ENCODE measurements at places on chromosomes 5 and 9.

GRCh38 chr5:54309691-54310432 is 511 bp downstream of the ARL15 start:
- no peak for DNase-seq

DNA sequence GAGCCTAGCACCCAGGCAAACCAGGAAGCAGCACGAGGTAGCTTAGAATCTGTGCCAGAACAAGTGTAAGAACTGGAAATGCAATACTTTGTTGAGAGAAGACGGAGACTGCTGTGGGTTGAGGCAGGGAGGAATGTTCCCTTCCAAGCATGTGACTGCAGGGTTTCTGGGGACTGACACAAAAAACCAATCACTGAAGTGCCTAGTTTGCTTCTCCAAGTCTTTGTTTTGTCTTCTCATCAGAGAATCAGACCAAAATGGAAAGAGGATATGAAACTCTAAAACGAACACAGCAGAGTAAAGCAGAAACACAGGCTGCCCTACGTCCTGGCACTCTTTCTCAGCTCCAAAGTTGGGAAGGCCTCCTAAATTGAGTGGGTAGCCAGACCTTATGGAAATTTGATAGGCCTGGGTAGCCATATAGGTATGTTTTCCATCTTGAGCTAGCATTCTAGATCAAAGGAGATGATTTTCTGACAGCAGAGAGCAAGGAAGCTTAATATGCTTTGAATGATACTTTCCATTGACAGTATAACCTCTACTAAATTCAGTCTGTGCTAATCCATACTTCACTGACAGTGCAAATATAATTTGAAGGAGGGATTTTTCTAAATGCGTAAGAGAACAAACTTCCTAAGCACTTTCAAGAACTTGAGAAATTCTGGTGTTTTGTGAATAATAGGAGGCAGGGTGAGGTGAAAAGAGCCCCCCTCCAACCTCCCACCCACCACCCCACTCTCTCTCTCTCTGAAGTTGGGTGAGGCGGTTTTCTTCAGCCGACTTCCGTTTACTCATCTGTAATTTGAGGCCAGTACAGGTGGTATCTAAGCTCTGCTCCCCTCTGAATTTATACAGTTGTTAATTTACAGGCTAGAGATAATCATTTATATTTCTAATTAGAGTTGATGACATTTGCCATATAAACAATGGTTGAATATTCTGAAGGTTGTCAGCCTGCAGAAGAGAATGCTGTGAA is 5.5 kb downstream of the ADRB2 start:
- no peak for DNase-seq

- no peak for DNase-seq
These were observed 57.8 kb downstream of the NDUFAF2 start for GRCh38 chr5:61002611-61003355.

- no peak for DNase-seq
These were observed 135.9 kb upstream of the RAD23B start for GRCh38 chr9:107147134-107147533.

DNA sequence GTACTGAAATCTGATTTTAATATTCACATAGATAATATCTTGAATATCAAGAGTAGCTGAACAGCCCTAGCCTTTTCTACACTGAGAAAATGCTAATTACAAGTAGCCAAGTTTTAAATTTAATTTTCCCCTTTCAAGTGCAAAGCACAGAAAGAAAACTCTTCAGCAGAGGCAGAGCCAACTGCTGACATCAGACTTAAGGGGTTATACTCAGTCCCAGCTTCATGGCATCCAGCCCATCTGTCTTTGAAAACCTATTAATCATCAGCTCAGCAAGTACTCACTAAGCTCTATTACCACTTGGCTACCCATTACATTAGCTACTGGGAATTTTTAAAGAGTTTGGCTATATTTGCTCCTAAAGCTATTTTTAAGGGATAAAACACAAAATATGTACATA is 220.5 kb downstream of the SLC12A2 start:
- no peak for DNase-seq

DNA sequence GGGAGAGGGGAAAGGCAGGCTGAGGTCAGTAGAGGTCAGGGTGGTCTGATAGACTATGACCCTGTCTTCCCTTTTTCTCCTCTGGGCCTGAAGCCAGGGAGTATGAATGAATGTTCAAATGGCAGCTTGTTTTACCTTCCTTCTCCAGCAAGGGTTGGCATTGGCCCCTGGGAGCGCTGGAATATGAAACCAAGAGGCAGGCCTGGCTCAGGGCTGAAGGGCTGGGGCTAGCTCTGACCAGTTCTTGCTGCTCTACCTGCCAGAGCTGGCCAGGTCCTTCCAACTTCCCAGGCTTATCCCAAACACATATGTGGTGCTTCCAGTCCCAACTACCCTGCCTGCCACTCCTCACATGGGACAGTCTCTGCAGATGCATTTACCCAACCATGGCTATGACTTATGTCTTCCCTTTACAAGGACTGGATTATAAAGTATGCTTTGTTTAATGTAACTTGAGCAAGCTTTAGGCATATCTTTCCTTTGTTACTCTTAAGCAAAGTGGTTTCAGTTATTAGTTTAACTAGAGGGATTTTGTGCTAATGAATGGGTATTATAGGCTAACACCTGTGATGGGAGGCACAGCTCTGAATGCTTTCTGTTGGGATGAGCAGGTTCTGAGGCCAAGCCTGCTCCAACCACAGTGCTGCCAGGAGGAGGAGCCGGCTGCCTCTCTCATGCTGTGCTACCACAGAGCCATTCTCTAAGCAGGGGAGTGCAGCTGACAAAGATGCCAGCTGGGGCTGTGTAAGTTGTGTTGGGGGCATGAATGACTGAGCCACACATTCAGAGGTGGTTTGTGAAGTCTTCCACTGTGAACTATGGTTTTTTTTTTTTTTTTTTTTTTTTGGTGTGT is 6.1 kb downstream of the CCNI2 start:
- DNase-seq: no peak

DNA sequence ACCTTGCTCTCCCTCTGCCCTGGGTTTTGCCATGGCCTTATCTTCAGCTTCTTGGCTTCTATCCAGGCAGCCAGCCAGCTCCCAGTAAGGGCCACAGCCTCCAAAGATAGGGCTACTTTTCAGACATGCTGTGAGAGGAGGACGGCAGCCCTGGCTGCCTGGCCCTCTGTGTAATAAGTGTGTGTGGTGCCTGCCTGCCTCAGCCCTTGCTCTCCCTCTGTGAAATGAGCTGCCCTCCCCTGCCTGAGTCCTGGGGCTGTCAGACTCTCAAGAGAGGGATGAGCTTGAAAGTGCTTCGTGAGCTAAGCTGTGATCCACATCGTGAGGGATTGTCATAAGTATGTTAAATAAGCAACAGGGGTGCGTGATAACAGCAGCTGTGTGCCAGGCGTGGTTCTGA is 8.1 kb downstream of the NDST1 start:
- DNase-seq: no peak

DNA sequence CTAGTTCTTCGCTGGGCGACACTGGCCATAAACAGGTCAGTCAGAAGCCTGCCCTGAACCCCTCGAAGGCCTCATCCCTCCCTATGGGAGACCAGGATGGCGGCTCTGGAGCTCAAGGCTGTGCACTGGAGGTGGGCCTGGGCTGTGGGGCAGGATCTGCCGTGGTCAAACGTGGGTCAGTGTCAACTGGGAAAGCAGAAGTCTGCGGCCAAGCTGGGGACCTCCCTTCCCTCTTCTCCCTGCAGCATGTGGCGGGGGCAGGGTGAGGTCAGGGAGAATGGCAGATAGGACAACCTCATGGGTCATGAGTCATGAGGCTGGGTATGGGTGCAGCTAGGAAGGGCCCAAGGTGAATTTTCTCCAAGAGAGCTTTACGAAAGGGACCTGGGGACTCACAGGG is 132.9 kb downstream of the RXRA start:
- no peak for DNase-seq

DNA sequence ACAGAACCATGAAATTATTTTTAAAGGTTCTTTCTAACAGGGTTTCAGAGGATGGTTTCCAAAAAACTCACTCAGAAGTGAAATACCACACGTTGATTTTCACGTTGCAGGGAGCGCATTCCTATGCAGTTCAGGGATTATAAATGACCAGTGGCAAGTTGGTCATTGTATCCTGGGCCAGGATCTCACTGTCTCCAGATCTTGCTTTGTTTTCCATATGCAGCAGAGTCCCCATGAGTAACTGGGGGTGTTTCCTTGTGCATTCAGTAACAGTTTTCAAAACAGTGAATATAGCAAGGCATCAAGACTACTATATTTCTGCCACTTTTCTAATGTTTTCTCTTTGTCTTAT is 1064.9 kb upstream of the DMAC1 start:
- no peak for DNase-seq

GRCh38 chr5:156934450-156935211 is 28.4 kb downstream of the TIMD4 start:
- no peak for DNase-seq

DNA sequence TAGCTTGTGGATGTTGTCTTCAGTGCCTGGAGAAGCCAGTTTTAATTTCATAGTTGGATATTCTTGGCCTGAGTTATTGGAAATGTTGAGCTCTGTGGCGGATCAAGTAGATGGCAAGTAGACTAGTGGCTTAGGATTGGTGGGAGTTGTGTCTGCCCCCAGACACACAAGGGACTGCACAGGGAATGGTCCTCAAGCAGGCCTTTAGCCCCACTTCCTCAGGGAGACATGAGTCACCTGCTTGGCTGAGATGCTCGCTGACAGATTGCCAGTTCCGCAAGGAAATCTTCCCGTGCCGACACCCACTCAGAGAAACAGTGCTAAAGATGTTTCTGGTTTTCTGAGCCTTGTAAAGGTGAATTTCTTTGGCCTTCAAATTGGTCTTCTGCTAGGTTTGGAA is 18.8 kb upstream of the CATSPER3 start:
- DNase-seq: no peak

GRCh38 chr5:169801324-169801777 is 164.3 kb downstream of the DOCK2 start:
- DNase-seq: no peak
